Sigmoid colon (tissue), 7 donors: ENCODE measurements at places on chromosomes 13 and 19.

DNA sequence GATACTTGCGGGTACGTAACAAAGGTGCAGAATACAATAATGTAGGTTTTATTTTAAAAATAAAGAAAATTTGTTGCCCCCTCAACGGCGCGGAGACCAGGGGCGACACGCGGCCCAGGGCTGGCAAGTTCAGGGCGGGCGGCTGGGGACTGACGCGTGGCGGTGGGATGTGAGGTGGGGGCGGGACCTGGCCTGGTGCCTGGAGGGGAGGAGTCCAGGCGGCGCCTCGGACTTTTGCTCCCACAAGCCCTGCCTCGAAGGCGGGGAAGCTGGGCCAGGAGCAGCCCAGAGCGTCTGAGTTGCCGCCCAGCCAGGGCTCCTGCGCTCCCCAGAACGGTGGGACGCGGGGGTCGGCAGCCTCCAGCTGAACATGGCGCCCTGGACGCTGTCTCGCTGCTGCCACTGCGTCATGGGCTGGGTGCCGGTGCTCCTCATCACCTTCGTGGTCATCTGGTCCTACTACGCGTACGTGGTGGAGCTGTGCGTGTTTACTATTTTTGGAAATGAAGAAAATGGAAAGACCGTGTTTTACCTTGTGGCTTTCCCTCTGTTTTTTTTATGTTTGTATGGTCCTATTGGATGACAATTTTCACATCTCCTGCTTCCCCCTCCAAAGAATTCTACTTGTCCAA, 1122.8 kb upstream of the ATXN8OS start:
- DNase-seq: no peak

DNA sequence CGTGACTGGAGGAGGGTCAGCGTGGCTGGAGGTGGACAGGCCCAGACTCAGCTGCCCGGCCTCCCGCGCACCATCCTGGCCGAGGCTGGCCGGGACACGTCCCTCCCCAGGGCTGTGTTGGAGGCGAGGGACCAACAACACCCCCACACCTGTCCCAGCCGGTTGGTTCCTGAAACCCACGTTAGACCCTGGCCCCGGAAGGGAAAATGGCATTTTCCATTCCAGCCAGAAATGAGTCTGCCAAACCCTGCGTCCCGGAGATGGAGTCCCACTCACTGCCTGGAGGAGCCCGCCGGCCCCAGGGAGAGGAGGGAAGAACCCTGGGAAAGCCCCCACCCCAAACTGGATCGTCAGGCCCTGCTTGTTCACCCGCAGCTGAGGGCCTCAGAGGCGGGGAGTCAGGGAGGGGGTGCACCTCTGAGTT, 4.8 kb upstream of the WDR18 start:
- DNase-seq: no peak

- DNase-seq: no peak
Measured at GRCh38 chr19:56294549-56294948, 20.1 kb downstream of the ZSCAN5A start.

GRCh38 chr19:651991-652390, 11.0 kb downstream of the RNF126 start:
- no peak for DNase-seq

DNA sequence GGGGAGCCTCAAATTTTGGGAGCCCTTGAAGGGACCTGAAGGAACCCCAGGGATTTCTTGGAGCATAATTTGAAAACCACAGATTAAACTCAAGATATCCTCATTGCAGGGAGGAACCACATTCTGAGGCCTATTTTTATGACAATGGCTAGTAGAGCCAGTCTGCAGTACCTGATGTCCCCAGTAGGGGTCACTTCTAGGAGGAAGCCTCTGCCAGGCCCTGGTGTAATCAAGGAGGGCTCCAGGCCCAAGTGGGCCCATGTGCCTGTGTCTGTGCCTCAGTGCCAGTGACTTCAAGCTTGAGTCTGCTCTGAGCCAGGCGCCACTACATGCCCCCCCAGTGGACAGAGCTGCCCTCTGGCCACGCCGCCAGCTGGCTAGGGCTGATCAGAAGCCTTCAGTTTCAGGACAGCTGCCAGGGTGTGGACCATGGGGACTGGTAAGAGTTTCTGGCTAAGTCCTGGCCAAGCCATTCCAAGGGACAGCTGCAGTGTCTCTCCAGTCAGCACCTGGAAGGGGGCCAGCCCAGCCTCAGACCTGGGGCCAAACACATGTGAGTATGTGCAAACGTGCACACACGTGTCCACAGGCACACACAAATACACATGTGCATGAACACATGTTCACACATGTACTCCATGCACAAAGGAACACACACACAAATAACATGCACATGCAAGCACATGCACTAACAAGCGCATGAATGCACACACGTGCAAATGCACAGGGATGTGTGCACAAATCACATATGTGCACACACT, 20.5 kb upstream of the SLC7A10 start:
- no peak for DNase-seq
